Activated T-helper 1 cell treated with anti-CD3 and anti-CD28 coated beads, Interleukin-2, amount 50 U/mL, for 16 hours (primary cell): ENCODE measurements at places on chromosomes 5 and 9.

- DNase-seq = no peak
These were observed 23.3 kb downstream of the SAR1B start for GRCh38 chr5:134609232-134609851.

- no peak for DNase-seq
These were observed 2015.9 kb upstream of the CDH9 start for GRCh38 chr5:29054282-29054681.

GRCh38 chr9:91740701-91741100 is 209.3 kb downstream of the ROR2 start:
- DNase-seq = no peak

GRCh38 chr9:95116002-95116807 is 201.3 kb downstream of the FANCC start:
- no peak for DNase-seq

GRCh38 chr9:128940271-128940921 is 7.0 kb downstream of the DOLK start:
- no peak for DNase-seq
